ENCODE measurements at places on chromosomes 7 and 10. TPM values are rescaled to one million over a fixed set of nuclear protein-coding genes. Genes with fewer than 3 reads are reported as not detected.

CHCHD2 gene
- total RNA-seq, result 765 TPM

IGF2BP3 gene
- total RNA-seq, result 22.2 TPM

ADRA2A gene
- total RNA-seq, result 0.14 TPM

ITPRID1 gene
- not detected for total RNA-seq

GARIN1A gene
- total RNA-seq, result 0.73 TPM

DENND2A gene
- total RNA-seq, result 0.78 TPM

FAM13C gene
- total RNA-seq, result 0.05 TPM

ZFAND4 gene
- 3.5 TPM for total RNA-seq

MKI67 gene
- total RNA-seq, result 58.9 TPM

PNLIPRP3 gene
- not detected for total RNA-seq

SP8 gene
- not detected for total RNA-seq

ZP3 gene
- 22.2 TPM for total RNA-seq

AKR1D1 gene
- 0.18 TPM for total RNA-seq

ANKRD22 gene
- 0.65 TPM for total RNA-seq

CALML5 gene
- not detected for total RNA-seq

SYNPO2L gene
- not detected for total RNA-seq

PARD3 gene
- 64.0 TPM for total RNA-seq

PDE1C gene
- total RNA-seq, result 3.8 TPM

MICALL2 gene
- 28.1 TPM for total RNA-seq

SUGCT gene
- 0.77 TPM for total RNA-seq

NPY gene
- total RNA-seq, result not detected

CTNNA3 gene
- not detected for total RNA-seq

TUBB8 gene
- total RNA-seq, result not detected

FAM25A gene
- total RNA-seq, result not detected

AGR2 gene
- 104 TPM for total RNA-seq

PHF14 gene
- 22.6 TPM for total RNA-seq

PLEKHA1 gene
- total RNA-seq, result 21.3 TPM

GPR26 gene
- total RNA-seq, result not detected

XRCC2 gene
- 3.3 TPM for total RNA-seq

CYP2E1 gene
- total RNA-seq, result not detected

ZPBP gene
- not detected for total RNA-seq

ANKRD2 gene
- total RNA-seq, result 4.4 TPM

PTPRE gene
- total RNA-seq, result 5.7 TPM

TMEM168 gene
- total RNA-seq, result 8.1 TPM

CH25H gene
- 0.26 TPM for total RNA-seq

GIMAP7 gene
- not detected for total RNA-seq

UTF1 gene
- total RNA-seq, result not detected

HMX3 gene
- total RNA-seq, result not detected

ZNHIT1 gene
- 89.9 TPM for total RNA-seq

GET4 gene
- total RNA-seq, result 59.9 TPM

ASCC1 gene
- 35.3 TPM for total RNA-seq

ANKRD61 gene
- total RNA-seq, result 0.53 TPM

TCTN3 gene
- 41.3 TPM for total RNA-seq

EPO gene
- total RNA-seq, result not detected

TMEM229A gene
- not detected for total RNA-seq

ZNF138 gene
- total RNA-seq, result 3.3 TPM

IGFBP1 gene
- total RNA-seq, result 49.5 TPM

FAM20C gene
- 43.9 TPM for total RNA-seq

C10orf71 gene
- total RNA-seq, result not detected

ENTPD1 gene
- total RNA-seq, result not detected

NRCAM gene
- 105 TPM for total RNA-seq

CALCR gene
- not detected for total RNA-seq

OR2F1 gene
- total RNA-seq, result not detected

NEURL1 gene
- total RNA-seq, result 0.38 TPM

SLC16A9 gene
- total RNA-seq, result 0.07 TPM

A1CF gene
- total RNA-seq, result not detected

CHAT gene
- total RNA-seq, result not detected

LBX1 gene
- not detected for total RNA-seq

VAX1 gene
- total RNA-seq, result 1.5 TPM

Data from A549 treated with GW870086 at 1 μM for 4 hours (cell line).